H1 (cell line): ENCODE measurements at places on chromosomes 6 and 20.

DNA sequence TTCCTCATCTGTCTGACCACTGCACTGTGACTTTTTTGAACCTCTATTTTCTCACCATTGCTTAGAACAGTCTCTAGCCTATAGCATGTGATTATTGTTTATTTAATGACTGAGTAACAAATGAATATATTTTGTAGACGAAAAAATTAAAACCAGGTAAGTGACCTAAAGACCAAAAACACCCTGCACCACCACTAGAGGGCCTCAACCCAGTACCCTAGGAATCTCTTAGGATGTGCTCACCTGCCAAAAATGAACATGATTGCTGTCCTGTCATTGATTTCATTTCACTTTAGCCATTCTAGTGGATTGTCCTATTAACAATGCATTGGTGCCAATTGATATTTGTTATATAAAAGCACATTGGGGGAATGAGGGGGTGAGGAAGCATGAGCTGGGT, 199.1 kb downstream of the COL9A1 start:
- DNase-seq: no peak

DNA sequence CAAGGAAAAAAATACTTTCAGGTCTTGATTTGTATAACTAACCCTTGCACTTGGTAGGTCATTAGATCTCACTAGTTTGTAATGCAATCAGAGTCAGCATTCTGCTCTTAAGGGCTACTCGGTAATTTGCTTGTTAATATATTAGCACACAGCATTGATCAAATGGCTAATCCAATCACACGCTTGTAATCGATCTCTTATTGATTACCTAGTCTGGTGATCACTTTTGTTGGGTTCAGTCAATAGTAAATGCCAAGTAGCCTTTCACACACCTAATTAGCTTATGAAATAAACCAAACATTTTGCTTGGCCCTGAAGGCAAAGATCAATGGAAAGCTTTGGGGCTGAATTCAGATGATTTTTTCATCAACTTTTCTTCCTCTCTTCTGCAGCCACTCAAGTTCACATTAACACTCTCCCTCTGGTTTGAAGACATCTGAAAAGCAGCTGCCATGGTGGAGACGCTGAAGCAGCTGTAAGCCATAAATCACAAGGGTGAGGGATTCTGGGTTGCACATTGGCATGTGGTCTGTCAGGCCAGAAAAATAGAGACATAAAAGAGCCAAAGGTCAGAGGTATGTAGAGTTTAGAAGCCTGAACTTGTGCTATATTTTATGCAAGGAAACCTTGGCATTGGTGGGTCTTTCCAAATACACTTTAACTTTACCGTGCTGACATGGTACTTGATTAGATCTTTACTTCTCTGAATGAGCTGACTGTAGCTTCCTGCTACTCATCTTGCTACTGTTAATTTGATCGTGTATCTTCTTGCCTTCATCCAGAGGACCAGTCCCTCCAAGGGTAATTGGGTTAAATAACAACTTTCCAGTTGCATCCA, 234.4 kb downstream of the SIM1 start:
- DNase-seq: no peak

- no peak for DNase-seq
Measured at GRCh38 chr6:2047855-2048254, 197.6 kb downstream of the GMDS start.

GRCh38 chr6:41684311-41685180, 46.3 kb downstream of the MDFI start:
- no peak for DNase-seq

DNA sequence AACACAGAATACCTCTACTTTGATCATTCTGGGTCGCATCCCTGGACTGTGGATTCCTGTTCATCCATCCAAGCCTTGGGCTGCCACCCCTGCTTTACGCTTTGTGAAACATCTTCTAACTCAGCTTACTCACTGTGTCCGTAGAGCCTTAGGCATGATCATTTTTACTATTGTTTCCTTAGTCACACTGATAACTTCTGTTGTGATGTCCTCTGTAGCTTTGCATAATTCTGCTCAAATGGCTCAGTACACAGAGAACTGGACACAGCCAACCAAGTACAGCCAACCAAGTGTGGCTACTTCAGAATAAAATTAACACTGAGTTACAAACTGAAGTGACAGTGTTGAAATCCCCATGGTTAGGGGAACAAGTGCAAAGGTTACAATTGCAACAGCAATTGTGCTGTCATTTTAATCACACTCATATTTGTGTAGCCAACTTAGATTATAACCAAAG, 8.6 kb upstream of the FKBP1A start:
- no peak for DNase-seq

DNA sequence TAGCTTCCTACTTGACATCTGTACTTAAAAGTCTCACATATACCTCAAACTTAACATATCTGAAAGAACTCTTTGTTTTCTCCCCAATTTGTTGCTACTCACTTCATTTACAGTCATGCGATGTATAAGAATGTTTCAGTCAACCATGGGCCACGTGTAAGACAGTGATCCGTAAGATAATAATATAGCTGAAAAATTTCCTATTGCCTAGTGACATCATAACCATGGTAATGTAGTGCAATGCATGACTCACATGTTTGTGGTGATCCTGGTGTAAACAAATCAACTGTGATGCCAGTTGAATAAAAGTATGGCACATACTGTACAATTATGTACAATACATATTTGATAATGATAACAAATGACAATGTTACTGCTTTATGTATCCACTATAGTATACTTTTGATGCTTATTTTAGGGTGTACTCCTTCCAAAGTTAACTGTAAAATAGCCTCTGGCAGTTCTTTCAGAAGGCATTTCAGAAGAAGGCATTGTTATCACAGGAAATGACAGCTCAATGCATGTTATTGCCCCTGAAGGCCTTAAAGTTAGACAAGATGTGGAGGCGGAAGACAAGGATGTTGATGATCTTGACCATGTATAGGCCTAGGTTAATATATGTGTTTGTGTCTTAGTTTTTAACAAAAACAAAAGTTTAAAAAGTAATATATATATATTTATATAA, 579.0 kb downstream of the EPHA7 start:
- DNase-seq: no peak

DNA sequence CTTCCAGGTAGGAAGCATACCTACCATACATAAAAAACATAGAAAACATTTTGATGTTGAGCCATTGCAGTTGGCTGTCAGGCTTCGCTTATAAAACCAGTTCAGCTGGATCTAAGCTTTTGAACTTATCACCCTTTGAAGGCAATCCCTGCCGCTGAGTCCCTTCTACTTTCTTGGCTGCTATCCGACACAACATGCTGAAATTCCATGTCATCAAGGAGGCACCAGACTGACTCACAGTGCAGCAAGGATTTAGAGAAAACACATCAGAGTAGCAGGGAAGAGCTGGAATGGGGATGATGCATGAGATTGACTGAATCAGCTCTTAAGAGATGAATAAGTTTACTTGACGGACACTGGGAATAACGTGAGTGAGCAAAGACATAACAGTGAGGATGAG, 135.0 kb upstream of the MAN1A1 start:
- no peak for DNase-seq

- DNase-seq: no peak
Measured at GRCh38 chr6:15365273-15365687, 119.4 kb downstream of the JARID2 start.

GRCh38 chr6:328136-328670, 35.9 kb downstream of the DUSP22 start:
- no peak for DNase-seq

DNA sequence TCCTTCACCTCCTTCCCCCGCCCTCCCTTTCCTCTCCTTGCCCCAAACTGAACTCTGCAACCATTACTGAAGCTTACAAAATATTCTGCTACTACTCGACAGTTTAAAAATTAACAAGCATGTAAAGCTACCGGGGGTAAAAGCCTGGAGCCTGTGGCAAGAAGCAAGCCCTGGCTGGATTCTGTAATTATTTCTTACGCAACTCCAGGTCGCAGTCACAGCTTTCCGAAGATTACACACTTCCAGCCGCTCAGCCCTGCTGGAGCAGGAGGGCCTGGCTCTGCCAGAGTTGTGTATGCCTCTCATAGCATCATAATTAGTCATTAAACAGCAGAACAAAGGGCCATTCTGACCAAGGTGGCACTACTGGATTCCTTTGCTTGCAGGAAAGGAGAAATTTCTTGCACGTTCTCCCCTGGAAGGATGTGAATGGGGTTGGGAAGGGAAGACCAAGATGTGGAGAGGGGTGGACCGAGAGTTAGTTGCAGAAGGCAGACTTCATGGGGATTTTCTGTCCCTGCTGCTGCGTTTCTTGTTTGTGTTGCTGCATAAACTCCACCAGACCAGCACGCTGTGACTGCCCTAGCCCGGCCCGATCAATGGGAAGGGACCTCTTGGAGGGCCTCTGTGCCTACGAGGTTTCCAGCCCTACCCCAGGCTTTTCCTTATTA, 23.6 kb downstream of the FOXQ1 start:
- DNase-seq: no peak

- DNase-seq: no peak
Measured at GRCh38 chr20:58570204-58570859, 55.1 kb upstream of the APCDD1L start.

DNA sequence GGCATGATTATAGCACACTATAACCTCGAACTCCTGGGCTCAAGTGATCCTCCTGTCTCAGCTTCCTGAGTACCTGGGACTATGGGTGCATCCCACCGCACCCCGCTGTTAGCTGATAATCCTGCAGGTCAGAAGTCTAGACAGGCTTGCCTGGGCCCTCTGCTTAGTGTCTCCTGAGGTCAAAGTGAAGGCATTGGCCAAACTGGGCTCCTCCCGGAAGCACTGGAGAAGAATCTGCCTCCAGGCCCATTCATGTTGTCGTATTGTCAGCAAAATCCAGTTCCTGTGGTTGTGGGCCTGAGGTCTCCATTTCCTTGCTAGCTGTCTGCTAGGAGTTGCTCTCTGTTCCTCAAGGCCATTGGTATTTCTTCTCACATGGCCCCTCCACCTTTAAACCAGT, 6.3 kb upstream of the MROH8 start:
- DNase-seq: no peak

DNA sequence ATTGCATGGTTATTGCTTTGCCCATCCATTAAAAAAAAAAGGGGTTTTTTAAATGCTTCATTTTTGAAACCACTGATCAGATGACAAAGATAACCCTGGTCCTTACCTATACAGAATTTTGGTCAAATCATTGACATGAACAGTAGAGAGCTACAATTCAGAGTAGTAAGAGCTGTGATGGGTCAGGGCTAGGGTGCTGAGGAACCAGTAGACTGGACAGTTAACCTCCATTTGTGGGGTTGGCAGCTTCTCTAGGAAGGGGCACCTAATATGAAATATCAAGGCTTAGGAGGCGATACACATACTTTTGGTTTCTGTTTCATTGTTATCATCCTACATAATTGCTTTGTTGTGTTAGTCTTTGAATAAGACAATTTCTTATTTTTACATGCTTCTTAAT, 55.1 kb downstream of the ORC3 start:
- DNase-seq: no peak

- DNase-seq: no peak
Measured at GRCh38 chr20:588476-588875, 21.6 kb downstream of the TCF15 start.

DNA sequence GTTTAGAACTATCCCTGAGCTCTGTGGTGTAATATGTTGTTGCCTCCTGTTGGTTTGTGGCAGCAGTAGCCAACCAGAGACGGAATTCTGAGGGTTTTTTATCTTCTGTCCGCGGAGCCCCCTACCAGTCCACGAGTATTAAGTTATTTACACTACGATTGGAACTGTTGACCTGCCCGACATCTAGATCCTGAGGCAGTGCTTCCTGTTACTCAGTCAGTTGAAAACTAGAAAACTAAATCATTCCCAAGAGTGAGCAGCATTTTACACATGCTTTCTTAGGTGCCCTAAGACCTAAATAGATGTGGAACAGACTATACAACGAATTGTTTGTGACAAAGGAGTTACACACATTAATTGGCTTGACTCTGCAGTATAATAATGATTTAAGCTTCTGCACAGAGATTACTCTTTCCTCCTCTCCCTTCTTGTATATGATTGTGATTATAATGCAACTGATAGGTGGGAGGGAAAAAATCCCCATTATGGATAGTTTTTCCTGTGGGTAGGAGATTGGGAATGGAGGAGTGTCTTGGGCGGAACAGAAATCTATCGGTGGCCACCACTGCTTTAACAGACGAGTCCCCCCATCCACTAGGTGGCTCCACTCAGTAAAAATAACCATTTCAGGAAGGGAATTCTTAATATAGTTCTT, 1.7 kb downstream of the LOC128125822 start:
- no peak for DNase-seq

DNA sequence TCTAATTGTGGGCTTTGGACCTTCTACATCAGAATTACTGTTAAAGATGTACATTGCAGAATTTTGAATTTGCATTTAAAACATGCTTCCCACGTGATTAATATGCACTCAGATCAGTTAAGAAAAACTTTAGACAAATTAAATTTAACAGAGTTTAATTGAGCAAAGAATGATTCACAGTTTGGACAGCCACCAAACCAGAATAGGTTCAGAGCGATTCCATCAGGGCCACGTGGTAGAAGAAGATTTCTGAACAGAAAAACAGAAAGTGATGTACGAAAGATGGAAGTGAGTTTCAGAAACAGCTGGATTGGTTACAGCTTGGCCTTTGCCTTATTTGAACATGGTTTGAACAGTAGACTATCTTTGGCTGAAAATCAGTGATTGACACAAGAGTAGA, 704.2 kb upstream of the MAP3K7 start:
- DNase-seq: no peak
